ENCODE measurements at places on chromosomes 6 and 20.
A peak's percentile ranks its signal among the peaks of the same experiment; 100 is the strongest.

GRCh38 chr20:56806952-56807517 lies 177.9 kb downstream of the TFAP2C start:
- no peak for DNase-seq

- no peak for DNase-seq
Observed at GRCh38 chr6:109456111-109456583, 575 bp upstream of the MICAL1 start.

DNA sequence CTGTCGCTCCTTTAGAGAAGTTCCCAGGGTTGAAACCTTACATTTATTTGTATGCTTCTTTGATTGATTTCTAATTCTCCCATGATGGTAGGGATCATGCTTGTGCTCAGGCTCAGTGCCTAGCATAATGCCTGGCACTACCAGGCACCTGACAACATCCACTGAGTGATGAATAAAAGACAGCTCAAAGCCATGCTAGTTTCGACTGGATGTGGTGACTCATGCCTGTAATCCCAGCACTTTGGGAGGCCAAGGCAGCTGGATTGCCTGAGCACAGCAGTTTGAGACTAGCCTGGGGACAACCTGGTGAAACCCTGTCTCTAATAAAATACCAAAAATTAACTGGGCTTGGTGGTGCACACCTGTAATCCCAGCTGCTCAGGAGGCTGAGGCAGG lies 11.6 kb upstream of the CD164 start:
- DNase-seq = no peak

DNA sequence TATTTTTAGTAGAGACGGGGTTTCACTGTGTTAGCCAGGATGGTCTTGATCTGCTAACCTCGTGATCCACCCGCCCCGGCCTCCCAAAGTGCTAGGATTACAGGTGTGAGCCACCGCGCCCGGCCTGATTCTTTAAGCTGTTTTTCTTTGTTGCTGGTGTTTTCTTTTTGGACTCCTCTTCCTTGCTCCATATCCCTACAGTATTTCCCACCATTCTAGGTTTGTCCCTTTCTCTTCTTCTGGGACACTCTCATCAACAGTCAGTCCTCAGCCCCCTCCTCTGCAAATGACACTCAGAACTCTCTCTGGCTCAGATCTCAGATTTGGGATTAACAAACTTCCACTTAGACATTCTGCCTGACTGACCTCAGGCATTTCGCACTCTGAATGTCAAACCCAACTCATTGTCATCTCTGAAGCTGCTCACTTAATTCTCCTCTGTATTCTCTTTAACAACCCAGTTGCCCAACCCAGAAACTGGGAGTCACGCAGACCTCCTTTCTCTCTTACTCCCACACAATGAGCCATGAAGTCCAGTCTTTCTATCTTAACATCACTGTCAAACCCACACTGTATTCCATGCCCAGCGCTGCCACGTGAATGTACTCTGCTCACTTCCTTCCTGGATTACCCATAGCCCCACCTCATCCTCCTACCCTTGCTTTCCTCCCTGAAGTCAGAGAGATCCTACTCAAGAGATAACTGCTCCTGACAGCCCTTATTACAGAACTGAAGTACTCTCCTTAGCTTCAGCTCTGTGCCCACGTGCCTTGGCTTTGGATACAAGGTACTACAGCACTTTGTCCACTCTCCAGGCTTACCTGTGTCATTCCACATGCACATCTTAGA lies 2.6 kb downstream of the MPIG6B start:
- no peak for DNase-seq

DNA sequence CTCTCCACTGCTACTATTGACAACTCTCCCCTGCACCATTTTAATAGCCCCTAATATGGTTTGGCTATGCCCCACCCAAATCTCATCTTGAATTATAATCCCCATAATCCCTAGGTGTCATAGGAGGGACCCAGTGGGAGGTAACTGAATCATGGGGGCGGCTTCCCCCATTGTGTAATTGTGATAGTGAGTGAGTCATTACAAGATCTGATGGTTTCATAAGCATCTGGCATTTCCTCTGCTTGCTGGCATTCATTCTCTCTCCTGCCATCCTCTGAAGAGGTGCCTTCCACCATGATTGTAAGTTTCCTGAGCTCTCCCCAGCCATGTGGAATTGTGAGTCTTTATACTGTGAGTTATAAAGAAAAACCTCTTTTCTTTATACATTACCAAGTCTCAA lies 74.1 kb upstream of the TCF21 start:
- DNase-seq = no peak

- no peak for DNase-seq
Observed at GRCh38 chr20:43376831-43377230, 80.9 kb upstream of the SRSF6 start.

DNA sequence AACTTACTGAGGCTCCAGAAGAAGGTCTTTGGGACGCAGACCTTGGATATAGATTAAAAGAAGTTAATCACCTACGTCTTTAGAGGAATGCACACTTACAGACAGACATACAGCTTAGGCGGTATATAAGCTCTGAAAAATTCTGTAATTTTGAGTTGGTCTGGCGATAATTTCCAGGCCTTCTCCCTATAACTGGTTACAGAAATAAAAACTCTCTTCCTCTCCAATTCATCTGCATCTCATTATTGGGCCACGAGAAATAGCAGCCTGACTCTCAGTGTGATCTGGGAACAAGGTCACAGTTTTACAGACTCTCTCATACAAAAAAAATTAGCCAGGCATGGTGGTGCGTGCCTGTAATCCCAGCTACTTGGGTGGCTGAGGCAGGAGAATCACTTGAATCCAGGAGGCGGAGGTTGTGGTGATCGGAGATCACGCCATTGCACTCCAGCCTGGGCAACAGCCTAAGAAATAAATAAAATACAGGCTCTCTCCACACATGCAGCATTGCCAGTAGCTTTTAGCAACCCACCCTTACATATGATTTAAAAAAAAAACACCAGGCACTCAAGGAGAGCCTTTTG lies 4.7 kb downstream of the ZBTB24 start:
- no peak for DNase-seq

DNA sequence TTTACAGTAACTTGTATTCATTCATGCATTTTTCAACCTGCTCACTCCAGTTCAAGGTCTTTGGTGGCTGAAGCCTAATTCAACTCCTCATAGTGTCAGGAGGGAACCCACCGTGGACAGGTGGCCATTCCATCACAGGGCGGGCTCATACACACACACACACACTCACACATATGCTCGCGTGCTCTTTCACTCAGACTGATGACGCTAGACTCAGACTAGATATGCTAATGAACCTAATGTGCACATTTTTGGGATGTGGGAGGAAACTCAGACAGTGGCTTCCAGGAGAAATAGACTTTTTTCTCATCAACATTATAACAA lies 56.7 kb downstream of the TRIM27 start:
- no peak for DNase-seq

GRCh38 chr6:10465629-10466499 lies 51.0 kb upstream of the TFAP2A start:
- DNase-seq = no peak

DNA sequence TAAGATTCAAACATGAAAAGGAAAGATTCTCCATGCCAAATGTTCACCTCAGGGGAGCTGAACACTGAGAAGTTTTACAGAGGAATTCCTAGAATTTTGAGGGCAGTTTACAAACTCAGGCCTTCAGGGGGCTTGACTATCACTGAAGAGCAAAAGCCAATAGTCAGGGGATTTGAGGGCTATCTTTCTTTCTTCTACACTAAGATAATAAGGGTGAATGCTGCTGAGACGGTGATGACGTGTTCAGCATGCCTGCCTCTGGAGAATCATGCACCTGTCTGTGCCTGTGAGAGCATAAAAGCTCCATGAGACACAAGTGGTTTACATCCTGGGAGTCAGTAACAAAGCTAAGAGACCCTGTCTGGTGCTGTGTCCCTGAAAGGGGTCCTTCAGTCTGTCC lies 1085.6 kb downstream of the KIF16B start:
- DNase-seq = no peak

DNA sequence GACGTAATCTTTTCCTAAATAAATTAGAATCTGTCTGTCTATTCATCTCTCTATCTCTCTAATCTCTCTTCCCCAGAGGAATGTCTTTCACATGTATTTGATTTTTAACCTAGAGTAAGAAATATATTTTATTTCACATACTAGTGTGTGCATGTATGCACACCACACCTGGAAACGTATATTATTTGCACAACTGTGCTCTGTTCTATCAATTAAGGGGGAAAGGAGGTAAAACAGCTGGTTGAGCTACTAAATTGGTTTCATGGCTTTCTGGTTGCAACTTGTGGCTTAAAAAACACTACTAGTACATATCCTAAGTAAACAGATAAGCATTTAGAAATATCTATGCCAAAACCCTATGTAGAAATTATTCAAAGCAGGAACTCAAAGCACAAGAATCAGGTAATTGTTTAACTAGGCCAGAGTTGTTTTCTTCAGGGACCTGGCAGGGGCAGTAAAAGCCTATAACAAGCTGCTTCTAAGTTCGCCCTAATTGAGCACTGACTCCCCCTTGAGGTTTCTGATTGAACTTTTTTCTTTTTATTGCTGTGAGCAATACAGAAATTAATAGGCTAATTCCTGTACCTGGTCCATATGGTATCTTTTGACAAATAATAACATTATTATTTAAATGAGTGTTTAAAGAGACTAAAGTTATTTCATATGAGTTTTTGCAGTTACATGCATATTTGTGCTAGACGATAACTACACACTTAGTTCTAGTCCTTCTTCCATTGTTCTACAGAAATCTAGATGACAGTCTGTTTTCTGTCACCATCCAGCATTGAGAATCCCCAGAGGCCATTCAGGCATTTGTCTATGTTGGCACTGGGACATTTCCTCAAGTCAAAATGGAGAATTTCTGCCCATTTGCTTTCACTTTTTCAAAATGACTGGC lies 88.6 kb downstream of the MCHR2 start:
- DNase-seq = peak; percentile 53

DNA sequence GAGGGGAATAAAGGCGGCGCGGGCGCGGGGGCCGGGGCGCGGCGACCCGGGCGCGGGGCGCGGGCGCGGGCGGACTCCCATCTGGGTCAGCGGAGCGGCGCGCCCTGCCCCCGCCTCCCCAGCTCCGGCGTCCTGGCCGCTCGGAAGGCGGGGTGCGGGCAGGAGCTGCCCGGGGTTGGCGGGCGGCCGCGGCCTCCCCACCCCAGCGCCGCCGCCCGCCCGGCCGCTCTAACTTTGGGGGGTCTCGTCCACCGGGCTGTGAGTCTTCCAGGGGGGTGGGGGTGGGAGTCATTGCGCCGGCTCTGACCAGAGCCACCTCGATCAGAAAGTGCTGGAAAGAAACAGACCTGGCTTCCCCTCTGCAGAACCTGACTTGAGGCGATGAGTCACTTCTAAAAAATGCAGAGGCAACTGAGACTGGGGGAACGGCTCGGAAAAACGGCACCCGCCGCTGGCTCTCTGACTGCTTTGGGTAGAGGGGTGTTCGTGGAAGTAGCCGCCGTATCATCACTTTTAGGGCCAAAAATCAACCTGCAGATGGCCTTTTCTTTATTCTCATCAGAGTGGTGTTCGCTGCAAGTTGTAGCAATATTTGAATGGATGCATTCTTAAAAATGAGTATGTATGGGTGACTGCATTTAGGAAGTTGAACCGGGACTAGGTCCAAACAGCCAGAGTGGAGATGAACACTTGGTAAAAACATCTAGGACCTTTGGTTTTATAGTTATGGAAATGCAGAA lies 667 bp downstream of the CAP2 start:
- DNase-seq = peak; percentile 47

GRCh38 chr6:134247231-134247833 lies 70.6 kb downstream of the SGK1 start:
- no peak for DNase-seq
